H54 (cell line): ENCODE measurements at places on chromosomes 4 and X.

DNA sequence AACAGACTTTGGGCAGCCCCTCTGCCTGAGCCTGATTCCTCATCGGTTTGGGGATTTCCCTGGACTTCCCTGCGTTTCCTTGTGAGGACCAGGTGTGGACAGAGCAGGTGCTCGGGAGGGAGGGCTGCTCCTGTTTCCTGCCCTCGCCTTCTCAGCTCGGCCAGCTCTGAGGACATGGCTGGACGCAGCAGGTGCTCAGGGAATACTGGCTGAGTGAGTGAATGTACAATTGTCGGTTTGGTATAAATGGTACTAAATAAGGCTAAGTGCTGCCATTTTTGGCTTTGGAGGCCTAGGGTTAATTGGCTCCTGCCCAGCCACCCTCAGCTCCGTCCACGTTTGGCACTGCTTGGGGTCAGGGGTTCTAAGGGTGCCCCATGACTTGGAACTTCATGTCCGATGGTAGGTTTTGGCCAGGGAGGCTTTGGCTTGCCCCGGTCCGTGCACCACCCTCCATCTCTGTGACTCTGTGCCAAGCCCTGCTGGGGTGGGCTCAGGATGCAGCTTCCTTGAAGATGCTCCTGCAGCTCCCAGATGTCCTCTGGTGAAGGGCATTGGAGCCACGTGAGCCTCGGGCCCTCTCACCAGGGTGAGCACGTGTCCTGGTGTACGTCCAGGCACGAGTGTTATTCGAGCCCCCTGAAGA lies 45.0 kb upstream of the NKX1-1 start:
- DNase-seq, result no peak

DNA sequence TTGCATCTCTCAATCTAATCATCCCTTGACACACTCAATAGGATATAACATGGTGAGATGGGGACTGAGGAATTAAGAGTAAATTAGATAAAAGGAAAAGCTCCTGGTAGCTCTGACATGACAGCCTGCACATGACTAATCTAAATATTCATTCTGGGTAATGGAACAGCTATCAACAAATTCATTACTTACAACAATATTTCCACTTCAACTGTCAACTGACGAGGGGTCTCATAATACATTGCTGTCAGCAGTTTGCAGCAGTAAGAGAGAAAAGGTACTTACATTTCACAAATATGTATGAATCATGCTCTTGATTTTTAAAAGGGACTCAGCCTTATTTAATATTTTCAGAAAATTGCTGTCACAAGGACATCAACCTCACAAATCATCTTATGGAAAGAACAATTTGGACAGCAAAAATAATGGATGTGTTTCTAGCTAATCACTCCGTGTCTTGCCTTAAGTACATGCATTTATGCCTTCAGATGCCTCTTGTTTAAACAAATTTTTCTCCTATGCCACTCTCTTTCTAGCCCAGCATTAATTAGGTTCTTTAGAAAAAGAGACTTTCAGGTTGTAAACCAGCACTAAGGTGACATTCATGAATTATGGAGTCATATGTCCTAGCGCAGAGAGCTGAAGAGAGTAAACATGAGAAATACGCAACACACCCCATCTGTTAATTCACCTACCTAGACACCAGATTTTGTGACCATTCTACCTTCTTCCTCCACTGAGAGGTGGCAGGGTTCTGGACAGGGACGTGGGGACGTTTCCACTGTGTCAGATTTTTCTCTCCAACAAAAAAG lies 99.6 kb upstream of the TMEM150C start:
- DNase-seq, result no peak

DNA sequence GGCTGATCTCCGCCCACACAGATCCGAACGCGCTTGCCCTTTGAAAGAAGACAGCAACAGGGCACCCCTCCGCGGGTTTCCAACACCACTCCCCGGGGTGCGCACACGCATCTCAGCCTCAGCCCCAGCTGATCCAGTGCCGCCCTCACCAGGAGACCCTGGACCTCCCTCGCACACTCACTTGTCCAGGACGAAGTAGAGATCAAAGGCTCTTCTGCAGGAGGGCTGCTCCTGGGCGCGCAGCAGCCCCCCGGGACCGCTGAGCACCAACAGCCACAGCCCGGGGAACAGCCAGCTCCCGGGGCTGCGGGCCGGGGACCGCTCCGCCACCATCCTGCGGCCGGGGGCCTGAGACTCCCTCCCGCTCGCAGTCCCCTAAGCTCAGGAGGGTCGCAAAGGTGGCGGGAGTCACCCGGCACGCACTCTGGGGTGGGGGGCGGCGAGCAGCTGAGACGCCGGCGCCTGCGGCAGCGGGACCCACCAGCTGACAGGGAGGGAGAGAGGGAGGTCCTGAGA lies 743 bp downstream of the ANTXR2 start:
- DNase-seq, result peak; percentile 4

GRCh38 chr4:14234307-14234706 lies 606.8 kb upstream of the BOD1L1 start:
- DNase-seq, result no peak

GRCh38 chr4:73822389-73822788 lies 14.1 kb upstream of the CXCL6 start:
- DNase-seq, result no peak

GRCh38 chrX:13864264-13864663 lies 47.4 kb upstream of the GPM6B start:
- DNase-seq, result no peak

GRCh38 chr4:101075536-101075935 lies 271.8 kb downstream of the PPP3CA start:
- DNase-seq, result no peak

DNA sequence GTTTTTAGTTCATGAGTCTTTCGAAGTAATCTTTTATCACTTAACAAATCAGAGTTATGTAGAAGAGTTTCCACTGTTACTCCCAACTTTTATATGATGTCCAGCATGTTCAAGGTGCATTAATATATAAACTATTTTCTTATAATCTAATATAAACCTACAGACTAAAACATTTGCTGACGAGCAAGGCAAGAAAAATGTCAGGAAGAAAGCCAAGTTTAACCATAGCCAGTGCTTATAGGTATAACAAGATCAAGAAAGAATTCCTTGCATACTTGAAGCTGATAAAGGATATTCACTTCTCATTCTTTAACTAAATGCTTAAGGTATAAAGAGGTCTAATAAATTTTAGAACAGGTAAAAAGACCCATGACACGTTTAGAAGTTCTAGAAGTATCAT lies 167.7 kb downstream of the NPNT start:
- no peak for DNase-seq

- DNase-seq, result no peak
These were observed 232.0 kb upstream of the KLF8 start for GRCh38 chrX:56000174-56000573.

DNA sequence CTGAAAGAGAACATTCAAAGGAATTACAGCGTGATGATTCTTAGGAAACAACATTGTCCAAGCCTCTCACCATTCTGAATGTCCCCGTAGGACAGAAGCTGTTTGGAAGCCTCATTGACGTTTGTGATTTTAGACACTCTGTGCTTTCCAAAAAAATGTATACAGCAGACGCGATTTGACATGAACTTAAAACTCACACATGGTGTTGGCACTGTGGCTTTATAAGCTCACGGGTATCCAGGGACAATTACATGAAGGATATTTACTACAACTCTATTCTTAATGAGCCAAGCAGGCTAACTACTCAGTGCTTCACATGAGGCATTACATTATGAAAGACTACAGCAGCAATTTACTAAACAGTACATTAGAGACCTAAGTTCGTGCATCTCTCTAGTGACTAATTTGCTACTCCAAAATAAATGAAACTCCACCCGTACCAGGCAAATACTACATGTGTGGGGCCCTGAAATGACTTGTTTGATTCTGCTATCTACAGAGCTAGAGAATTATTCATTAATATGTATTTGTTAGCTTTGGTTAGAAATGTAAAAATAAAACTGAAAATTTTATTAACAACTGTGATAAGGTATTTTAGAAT lies 620.7 kb downstream of the SPRY1 start:
- no peak for DNase-seq

- DNase-seq, result no peak
These were observed 45.6 kb upstream of the USP46 start for GRCh38 chr4:52704661-52705060.

DNA sequence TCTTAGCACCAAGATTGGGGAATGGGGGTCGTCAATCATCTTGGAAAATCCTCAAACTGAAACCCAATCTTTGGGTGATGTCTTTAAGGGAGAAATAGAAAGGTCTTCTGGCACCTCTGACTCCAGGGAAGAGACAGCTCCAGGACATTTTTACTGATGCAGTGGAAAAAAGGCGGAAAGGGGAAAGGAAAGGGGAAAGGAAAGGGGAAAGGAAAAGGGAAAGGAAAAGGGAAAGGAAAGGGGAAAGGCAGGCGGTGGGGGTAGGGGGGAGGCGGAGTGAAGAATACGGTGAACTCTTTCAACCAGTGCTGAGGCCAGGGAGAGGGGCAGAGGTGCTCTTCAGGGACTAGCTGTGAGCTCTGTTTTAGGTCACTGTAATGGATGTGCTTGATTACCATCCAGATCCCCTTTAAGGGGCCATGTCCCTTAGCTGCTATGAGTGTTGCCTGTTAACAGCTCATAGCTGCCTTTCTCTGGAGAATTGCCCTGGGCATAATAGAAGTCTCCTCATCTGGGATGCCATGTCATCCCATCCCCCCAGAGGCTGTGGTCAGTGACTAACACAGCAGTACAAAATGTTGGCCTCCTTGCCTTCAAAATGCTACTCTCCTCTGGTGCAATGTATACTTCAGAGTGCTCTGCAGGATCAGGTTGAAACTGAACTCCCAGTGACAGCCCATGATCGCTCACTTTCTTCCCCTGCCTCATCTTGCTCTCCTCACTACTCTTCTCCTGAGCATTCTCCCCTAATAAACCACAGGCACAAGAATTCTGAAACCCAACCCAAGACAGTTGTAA lies 92.4 kb upstream of the AP1S2 start:
- DNase-seq, result no peak

- no peak for DNase-seq
These were observed 1085.0 kb downstream of the CCSER1 start for GRCh38 chr4:91212211-91212610.

DNA sequence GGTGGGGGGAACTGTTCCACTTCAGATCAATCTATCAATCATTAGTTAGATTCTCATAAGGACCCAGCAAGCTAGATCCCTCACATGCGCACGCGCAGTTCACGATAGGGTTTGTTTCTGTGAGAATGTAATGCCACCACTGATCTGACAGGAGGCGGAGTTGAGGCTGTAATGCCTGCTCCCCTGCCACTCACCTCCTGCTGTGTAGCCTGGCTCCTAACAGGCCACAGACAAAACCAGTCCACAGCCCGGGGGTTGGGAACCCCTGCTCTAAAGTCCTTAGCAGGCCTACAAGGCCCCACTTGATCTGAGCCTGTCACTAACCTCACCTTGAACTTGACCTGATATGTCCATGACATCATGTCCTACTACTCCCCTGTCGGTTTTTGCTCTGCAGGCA lies 30.3 kb downstream of the ARL9 start:
- DNase-seq, result no peak

DNA sequence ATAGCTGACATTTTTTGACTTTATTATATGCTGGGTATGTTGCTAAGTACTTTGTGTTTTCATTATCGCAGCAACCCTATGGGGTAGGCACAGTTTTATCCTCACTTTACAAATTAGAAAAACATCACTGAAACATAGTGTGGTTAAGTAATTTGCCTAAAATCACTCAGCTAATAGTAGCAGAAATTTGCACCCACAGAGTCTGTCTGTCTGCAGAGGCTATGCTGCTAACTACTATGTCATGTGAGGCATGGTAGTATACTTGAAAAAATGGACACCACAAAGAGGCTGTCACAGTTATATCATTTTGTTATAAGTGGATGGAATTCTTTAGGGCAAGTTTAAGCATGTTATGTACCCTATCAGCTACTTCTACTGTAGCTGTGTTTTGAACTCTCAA lies 69.0 kb downstream of the STAG2 start:
- DNase-seq, result no peak

DNA sequence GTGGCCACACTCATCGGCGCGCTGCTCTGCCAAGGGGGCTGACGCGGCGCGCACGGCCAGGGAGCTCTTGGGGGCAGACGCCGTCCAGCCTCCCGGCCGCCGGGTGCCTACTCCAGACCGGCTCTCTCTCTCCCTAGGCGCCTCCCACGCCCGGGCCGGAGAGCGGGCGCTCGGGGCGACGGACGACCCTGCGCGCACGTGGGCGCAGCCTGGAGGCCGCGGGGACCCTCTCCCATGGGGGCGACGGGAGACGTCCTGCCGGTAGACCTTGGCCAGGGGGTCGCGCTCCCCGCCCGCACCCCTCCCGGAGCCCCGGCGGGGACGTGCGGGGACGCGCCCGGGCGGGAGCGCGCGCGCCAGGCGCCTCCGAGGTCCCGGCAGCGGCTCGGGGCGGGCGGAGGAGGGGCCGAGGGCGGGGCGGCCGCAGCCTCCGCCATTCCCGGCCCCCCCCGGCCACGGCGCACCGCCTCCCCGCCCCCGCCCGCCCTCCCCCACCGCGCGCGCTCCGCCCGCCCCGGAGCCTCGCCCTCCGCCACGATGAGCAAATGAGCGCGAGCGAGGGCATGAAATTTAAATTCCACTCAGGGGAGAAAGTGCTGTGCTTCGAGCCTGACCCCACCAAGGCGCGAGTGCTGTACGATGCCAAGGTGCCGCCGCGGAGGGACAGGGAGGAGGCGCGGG lies at the start of gene MSL3:
Gene MSL3 (plus strand): TSS at position 519 of the 681 bp plus-strand sequence. CDS start 27 bp downstream, at position 546.
- DNase-seq, result peak; percentile 12

- DNase-seq, result no peak
These were observed 45.3 kb upstream of the KCTD8 start for GRCh38 chr4:44493924-44494323.

DNA sequence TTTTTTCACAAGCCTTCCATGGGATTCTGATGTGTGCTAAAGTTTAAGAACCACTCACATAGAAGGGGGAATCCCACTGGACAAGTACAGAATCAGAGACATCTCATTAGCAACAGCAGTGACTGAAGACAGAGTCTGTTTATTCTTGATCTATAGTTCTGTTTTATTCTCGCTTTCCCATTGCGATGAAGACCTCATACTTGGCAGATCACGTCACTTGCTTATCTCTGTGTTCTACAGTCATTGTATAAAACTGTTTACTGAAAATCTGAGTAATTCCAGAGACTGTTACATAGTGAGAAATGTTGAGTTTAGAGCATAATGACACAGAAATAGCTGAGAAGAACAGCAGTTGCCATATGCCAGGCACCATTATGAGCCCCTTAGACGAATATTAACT lies 185.5 kb downstream of the PTTG2 start:
- DNase-seq, result no peak

GRCh38 chr4:172850838-172851237 lies 317.8 kb upstream of the GALNT7 start:
- DNase-seq, result no peak

- DNase-seq, result no peak
These were observed 1.1 kb downstream of the ZIC3 start for GRCh38 chrX:137566746-137567679.
